ENCODE measurements at places on chromosomes 1 and 21. TPM values are rescaled to one million over a fixed set of nuclear protein-coding genes. Genes with fewer than 3 reads are reported as not detected.
A peak's percentile ranks its signal among the peaks of the same experiment; 100 is the strongest.

GRCh38 chr1:75097654-75098053 is 36.5 kb upstream of the LHX8 start:
- peak; percentile 19 for DNase-seq
- H3K4me1 ChIP-seq, result no peaks in the 10 kb centered on the region
- no peaks in the 10 kb centered on the region for H3K36me3 ChIP-seq
- no peaks in the 10 kb centered on the region for H3K27me3 ChIP-seq
- H3K27ac ChIP-seq, result no peak overlapping the region

DNA sequence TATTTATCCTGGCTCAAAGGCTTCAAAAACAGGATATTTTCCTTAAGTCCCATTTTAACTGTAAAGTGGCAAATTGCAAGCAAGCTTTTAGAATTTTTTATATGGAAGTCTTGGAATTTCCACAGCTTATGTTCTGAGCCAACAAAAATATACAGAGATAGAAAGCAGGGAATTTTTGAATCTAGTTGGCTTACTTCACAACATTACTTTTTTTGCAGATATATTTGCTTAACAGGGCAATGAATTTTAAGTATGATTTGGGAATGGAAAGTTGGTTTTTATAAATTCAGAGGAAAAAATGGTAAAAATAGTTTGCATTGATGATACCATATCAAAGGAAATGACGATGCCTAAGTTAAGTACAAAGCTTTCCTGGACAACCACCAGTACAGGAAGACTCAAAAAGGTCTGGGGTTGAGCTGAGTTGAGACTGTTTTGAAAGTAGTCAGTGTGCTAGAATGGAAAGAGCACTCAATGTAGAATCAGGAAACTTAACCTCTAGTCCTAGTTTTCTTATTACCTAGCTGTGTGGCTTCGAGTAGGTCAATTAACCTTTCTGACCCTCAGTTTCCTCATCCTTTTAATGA is 11.0 kb upstream of the VCAM1 start:
- H3K27ac ChIP-seq, result peak overlapping the region; percentile 61
- no peak overlapping the region for H3K4me3 ChIP-seq
- no peaks in the 10 kb centered on the region for H3K36me3 ChIP-seq
- no peaks in the 10 kb centered on the region for H3K27me3 ChIP-seq
- H3K4me1 ChIP-seq, result peaks cover 25% of the 10 kb centered on the region

The NUP210L gene
- total RNA-seq, result not detected

DNA sequence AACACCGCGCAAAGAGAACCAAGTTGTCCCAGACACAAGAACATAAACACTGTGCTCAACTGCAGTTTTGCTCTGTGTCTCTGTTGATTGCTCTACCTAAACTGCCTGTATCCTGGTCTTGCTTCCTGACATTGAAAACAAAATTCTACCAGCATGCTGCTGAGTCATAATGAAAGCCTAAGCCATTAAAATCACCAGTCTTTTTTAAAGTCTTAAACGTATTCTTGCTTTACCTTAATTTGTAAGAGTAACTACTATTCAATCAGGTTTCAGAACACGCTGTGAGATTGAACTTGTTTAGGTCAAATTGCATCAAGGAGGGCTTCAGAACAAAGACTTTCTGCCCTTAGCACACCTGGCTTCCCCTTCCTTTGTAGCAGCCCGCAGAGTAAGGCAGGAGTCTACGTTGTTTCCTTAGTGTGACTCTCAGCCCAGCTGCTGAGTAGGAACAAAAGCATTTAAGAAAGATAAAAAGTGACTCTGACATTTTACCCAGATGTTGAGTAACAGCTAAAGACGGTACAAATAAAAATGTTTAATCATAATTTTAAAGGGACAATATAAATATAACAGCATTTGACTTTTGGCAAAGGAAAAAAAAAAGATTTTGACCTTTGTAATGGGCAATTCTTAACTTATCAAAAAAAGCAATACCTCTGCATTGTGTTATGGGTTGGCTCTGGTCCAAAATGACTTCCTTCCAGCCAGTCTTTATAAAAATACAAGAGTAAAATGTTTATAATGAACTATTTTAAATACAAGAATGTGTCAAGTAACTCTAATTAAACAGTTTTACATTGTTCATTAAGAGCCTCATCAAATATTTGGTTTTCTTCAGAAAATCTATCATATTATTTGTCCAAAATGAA is 186.9 kb upstream of the ADGRL4 start:
- H3K27ac ChIP-seq, result peak overlapping the region; percentile 96
- DNase-seq, result peak; percentile 92
- H3K4me1 ChIP-seq, result peaks cover 38% of the 10 kb centered on the region
- H3K27me3 ChIP-seq, result no peaks in the 10 kb centered on the region
- no peaks in the 10 kb centered on the region for H3K36me3 ChIP-seq

The OR2G6 gene
- total RNA-seq, result not detected
